NT2/D1 (cell line): ENCODE measurements at places on chromosomes 3 and 15.

GRCh38 chr3:176953106-176954060 is 243.9 kb downstream of the TBL1XR1 start:
- no peak for DNase-seq

- no peak for DNase-seq
These were observed 4.5 kb downstream of the CEP19 start for GRCh38 chr3:196707566-196707965.

GRCh38 chr3:170868577-170869238 is 1.3 kb downstream of the RPL22L1 start:
- no peak for DNase-seq

- no peak for DNase-seq
These were observed 72.6 kb downstream of the TGFBR2 start for GRCh38 chr3:30679045-30679444.

DNA sequence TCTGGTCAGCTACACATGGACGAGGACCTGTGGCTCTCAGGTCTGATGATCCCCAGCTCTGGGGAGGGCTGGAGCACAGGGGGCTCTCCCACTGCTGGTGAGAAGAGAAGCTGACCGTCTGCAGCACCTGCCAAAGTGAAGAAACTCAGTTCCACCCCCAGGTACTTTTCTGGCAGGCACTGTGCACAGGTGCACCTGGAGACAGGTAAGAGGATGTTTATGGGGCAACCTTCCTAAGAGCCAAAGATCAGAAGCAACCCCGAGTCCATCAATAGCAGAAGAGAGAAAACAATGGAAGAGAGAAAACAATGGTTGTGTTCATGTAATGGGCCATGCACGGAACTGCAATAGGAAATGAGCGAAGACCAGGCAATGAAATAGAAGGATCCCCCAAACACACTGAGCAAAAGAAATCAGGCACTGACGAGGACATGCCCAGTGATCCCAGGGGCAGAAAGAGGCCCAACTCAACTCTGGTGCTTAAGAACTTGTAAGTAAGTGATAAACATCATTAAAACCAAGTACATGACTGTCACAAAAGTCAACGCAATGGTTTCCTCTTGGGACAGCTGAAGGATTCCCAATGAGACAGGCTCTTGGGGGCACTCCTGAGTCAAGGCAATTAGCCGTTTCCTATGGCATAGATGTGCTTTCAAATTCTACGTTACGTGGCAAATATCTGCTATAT is 95.0 kb upstream of the ALDH1A3 start:
- DNase-seq = no peak

DNA sequence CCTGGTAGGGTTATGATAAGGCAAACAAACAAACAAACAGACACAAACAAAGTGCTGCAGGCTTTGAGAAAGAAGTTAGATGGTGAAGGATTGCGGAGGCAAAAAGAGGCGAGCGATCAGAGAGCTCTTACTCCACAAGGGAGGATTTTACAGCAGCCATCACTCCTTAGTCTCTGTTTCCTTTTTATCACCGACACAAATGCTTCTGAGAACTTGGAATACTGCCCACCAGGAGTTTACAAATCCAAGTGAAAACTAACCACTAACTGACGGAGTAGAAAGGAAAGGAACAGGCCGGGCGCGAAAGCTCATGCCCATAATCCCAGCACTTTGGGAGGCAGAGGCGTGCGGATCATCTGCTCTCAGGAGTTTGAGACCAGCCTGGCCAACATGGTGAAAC is 35.6 kb upstream of the GPR160 start:
- DNase-seq = no peak

DNA sequence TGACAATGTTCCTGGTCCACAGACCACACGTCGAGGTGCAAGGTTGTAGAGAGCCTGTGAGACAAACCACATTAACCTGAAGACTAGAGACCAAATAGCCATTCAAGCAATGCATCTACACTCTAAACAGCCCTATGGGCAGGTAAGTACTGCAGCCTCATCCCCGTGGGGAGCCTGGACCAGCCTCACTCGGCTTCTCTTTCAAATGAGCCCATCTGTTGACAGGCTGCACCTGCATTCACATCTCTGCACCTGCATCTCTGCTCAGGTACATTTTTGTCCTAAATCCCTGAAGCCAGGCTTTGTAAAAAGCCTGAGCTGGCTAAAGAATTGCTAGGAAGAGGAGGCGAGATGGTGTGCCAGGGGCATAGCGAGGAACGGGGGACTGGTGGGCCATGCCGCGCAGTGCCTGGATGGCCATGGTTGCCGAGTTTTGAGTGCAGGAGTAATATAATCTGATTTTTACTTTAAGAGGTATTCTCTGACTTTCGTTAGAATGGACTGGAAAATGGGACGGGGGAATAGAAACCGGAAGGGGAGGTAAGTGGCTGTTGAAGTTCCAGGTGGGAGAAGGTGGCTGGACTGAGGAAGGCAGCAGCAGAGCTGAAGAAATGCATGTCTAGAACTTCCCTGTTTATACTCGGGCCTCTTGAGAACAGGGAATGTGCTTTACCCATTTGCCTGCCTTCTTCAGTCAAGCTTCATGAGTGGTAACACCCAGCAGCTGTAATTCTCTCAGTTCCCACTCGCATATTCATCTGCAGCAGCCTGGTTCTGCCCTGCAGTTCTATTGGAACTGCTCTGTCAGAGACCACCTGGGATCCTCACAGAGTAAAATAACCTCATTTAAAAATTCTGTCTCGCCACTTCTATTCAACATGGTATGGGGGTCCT is 226.4 kb downstream of the OPA1 start:
- DNase-seq = no peak

GRCh38 chr3:51637144-51637940 is 33.7 kb upstream of the TEX264 start:
- DNase-seq = no peak

GRCh38 chr3:127794402-127794801 is 27.9 kb downstream of the MGLL start:
- no peak for DNase-seq

- DNase-seq = no peak
These were observed 28.3 kb upstream of the ALDH1L1 start for GRCh38 chr3:126208606-126209256.

- no peak for DNase-seq
These were observed 124.5 kb upstream of the CTDSPL start for GRCh38 chr3:37737134-37737533.

- DNase-seq = no peak
These were observed 101.3 kb downstream of the TMCO5A start for GRCh38 chr15:38035701-38036100.

DNA sequence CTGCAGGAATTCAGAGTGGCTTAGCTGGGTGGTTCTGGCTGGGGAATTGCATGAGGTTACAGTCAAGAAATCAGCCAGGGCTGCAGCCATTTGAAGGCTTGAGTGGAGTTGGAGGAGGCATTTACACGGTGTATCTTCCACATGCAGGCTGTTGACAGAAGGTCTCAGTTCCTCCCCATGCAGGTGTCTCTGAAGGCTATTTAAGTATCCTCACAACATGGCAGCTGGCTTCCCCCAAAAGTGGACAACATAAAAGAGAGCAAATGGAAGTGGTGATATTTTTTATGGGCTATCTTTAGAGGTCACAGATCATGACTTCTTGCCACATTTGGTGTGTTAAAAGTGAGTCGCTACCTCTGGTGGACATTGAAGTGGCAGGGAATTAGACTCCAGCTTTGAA is 60.1 kb upstream of the SPRED1 start:
- no peak for DNase-seq

DNA sequence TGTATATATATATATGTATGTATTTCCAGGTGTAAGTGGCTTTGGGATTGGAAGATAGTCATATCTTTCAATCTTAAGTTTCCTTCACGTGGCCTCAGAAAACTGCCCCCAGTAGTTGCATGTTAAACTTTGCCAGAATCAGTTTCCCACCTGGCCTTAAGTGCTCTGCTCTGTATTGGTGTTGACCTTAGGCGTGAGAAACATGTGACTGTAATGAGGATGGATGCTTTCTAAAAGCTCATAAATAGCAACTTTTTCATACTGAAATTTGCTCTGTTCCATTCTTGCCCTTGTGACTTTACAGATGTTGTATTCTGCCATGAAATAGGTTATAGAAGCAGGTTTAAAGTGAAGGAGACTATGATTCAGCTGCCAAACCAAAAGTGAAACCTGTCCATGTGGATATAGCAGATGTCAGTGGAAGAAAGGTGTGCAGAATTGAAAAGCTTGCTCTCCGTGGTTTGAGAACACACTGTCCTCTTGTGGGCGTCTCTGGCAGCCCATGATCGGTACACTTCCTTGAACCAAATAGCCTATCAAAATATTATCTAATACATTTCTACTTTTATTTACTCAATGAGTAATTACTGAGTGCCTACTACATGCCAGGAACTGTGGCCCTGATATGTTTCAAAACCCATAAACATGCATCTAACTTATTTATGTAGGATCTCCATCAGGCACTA is 15.8 kb downstream of the SCG5 start:
- DNase-seq = no peak

DNA sequence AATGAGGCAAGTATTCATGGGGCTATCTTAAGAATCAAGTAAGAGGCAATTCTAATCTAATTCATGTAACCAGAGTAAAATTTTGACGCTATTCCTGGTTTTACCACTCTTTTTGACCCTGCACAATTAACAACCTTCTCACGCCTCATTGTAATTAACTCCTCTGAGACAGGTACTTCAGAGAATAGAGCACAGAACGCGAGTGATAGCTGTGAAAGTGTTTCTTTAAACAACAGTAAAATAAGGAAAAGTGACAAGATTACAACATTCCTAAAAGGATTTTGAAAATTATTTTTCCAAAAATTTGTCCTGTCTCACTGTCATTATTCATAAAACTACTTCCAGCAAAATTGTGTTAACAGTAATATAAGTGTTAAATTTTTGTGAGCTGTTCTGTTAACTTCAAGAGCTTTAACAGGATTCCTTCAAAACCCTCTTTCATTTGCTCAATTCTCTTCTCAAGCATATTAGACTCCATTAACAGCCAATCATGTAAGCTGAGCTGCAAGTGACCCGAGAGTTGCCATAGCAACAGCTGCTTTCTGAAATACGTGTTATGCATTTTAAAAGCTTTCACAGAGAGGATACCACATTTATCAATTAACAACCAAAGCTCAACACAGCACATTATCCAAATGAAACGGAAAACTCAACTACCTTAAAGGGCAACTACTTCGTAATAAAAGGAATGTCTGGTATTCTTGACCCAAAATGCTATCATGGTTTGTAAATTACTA is 93.1 kb downstream of the STAG1 start:
- no peak for DNase-seq
